ENCODE measurements at places on chromosomes 5 and 9.

DNA sequence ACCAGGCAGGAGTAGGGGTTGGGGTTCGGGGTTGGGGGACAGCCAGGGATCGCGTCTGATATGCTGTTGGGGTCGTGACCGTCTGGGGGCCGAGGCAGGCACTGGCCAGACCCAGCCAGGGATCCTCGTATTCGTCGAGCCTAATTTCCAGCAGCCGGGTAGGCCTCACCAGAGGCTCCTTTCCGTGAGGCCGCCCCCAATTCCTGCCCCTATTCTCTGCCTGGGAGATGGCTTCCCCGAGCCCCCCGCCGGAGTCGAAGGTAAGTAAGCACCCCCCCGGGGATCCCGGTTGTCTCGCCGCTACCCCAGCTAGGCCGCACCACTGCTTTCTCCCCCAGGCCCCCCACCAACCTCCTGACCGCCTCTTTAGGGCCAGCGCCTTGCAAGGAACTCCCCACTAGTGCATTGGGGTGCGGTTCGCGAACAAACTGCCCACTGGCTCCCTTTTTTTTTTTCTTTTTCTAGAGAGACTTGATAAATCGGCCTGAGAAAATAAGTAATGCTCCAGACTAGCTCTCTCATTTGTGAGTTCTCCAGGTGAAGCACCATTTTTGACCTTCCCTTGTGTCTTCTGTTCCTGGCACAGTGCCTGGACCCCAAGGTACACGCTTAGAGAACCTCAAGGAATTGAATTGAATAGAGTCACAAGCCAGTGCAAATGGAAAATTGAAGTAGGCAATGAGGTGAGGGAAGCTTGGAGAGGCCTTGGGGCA is 435 bp downstream of the ZNF189 start:
- no peak for DNase-seq

DNA sequence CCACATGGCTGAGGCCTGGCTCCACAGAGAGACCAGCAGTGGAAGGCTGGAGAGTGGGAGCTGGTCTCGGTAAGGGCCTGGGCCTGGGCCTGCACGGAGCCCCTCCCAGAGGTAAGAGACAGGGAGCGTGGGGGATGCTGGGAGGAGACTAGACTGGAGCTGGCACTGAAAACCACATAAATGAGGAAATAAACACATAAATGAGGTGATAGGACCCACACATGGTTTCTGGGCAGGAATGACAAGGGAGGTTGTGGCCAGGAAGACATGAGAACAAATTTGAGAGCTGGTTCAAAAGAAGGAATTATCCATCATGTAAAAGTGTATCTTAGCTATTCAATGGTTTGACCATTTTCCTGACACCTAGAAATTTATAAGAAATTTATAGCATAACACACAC is 451.7 kb upstream of the DAP start:
- DNase-seq = no peak

- no peak for DNase-seq
Observed at GRCh38 chr9:77512876-77513275, 135.2 kb downstream of the GNA14 start.

- DNase-seq = no peak
Observed at GRCh38 chr9:127938298-127938690, 640 bp upstream of the DPM2 start.

Data from NCI-H524 (cell line).